ENCODE measurements at places on chromosomes 1 and 21. TPM values are rescaled to one million over a fixed set of nuclear protein-coding genes. Genes with fewer than 3 reads are reported as not detected.

DNA sequence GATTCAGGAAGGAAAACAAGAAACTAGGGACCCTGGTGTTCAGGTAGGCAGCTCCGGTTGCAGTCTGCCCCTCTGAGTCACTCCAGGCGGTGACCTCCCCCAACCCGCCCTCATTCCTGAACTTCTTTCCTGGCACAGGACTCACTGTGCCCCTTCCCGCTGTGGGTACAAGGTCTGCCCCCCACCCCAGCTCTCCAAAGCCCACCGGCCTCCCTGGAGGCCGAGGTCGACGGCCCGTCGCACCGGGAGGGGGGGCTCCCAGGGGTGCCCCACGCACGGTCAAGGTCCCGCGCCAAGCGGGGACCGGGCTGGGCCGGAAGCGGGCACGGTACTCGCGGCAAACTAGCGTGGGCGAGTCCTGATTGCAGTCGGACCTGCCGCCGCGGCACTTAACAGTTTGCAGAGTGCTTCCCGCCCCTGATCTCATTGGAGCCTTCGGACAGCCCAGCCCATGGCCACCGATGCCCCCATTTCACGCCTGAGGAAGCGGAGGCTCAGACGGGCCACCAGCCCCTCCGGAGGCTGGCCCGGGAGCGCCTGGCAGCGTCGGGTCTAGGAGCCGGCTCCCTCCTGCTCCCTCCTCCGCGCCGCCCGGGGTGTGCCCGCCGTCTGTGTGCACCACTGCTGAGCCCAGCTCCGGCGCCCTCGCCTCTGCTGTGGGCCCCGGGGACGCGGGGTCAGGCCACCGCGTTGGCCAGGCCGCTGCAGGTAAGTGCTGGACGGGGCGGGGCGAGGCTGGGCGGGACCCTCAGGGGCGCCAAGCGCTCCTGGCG, at the start of gene GJB3:
GJB3 (plus strand) TSS at position 144 of the 773 bp plus-strand sequence. CDS start 3,549 bp downstream, outside the sequence.
- H3K27ac ChIP-seq: peak within 1 kb of the TSS; percentile 98
- H3K4me3 ChIP-seq: peak within 1 kb of the TSS; percentile 92
- H3K36me3 ChIP-seq: peaks cover 20% of the 10 kb centered on the region
- peaks cover 62% of the 10 kb centered on the region for H3K4me1 ChIP-seq

GSTM2 gene
- total RNA-seq: 5.9 TPM

DNA sequence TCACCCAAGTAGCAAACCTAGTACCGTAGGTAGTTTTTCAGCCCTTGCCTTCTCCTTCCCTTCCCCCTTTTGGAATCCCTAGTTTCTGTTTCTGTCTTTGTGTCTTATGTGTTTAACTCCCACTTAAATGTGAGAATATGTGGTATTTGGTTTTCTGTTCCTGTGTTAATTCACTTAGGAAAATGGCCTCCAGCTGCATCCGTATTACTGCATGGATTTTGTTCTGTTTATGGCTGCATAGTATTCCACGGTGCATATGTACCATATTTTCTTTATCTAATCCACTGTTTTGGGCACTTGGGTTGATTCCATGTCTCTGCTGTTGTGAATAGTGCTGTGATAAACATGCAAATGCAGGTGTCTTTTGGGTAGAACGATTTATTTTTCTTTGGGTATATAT, 138.6 kb downstream of the POU2F1 start:
- no peaks in the 10 kb centered on the region for H3K27me3 ChIP-seq
- DNase-seq: no peak
- no peak overlapping the region for H3K4me3 ChIP-seq
- no peaks in the 10 kb centered on the region for H3K36me3 ChIP-seq

DNA sequence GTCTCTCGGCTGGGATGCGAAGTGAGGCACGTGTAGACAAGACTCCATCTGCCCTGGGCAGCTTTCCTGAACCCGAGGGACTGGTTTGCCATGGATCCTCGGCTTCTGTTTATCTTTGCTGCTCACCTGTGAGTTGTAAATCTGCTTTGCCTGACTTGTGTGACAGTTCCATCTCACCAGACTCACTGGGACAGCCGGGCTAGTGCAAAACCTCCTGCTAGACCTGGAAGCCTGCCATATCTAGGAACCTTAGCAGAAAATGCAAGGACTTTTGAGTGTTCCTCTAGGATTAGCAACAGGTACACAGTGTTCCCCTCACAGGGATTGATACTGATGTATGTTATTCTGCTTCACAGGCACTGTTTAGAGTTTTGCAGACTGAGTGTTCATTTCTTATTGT, 218.6 kb downstream of the URB2 start:
- no peak overlapping the region for H3K27ac ChIP-seq
- H3K4me1 ChIP-seq: peaks cover 5% of the 10 kb centered on the region
- no peaks in the 10 kb centered on the region for H3K27me3 ChIP-seq
- no peaks in the 10 kb centered on the region for H3K36me3 ChIP-seq

GRCh38 chr1:53763911-53764310, 24.9 kb upstream of the GLIS1 start:
- peaks cover 9% of the 10 kb centered on the region for H3K36me3 ChIP-seq
- no peak overlapping the region for H3K27ac ChIP-seq
- H3K4me1 ChIP-seq: no peaks in the 10 kb centered on the region
- H3K27me3 ChIP-seq: no peaks in the 10 kb centered on the region
- DNase-seq: no peak
- no peak overlapping the region for H3K4me3 ChIP-seq

GRCh38 chr1:93734999-93735398, 53.4 kb upstream of the BCAR3 start:
- H3K36me3 ChIP-seq: no peaks in the 10 kb centered on the region
- no peaks in the 10 kb centered on the region for H3K27me3 ChIP-seq
- H3K27ac ChIP-seq: no peak overlapping the region

GRCh38 chr1:201542309-201543035, 3.5 kb downstream of the NAV1 start:
- no peaks in the 10 kb centered on the region for H3K36me3 ChIP-seq
- peaks cover 31% of the 10 kb centered on the region for H3K4me1 ChIP-seq
- DNase-seq: no peak
- H3K27ac ChIP-seq: no peak overlapping the region
- no peak overlapping the region for H3K4me3 ChIP-seq

DNA sequence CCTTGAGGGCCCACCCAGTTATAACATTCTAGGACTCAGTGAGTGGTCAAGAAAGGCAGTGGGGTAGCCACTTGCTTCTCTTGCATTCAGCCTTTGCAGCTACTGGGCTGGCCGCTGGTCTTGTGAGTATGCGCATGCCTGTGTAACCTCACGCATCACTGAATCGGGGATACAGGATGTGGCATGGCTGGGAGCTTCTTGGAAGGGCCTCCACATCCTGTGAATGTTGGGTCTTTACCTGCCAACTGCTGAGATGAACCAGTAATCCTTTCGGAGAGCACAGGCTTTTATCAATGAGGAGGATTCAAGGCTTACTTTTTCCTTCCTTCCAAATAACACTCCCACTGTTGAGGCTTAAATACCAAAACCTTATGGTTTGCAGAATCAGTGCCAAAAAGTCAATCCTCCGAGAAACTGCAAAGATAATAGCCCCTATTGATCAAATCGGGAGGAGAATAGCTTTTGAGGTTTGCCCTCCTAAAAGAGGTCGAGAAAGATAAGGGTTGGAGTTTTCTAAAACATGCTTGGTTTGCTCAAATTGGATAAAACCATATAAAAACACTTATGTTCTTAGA, 198.9 kb upstream of the UBE2U start:
- no peaks in the 10 kb centered on the region for H3K27me3 ChIP-seq
- no peaks in the 10 kb centered on the region for H3K36me3 ChIP-seq
- DNase-seq: no peak
- H3K27ac ChIP-seq: no peak overlapping the region

GNG5 gene
- 193 TPM for total RNA-seq

DNA sequence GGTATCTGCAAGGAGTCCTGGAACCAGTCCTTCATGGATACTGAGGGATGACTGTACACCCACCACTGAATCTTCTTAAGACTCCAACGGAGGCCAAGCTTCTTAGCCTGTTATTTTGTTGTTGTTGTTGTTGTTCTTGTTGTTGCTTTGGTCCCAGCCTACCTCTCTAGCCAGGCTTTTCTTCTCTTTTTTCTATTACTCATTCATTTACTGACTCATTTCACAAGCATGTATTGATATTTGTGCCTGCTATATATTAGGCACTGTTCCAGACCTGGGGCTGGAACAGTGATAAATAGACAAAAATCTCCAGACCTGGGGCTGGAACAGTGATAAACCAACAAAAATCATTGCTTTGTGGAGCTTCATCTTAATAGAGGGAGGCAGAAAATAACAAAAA, 20.4 kb downstream of the CENPF start:
- no peak for DNase-seq
- no peak overlapping the region for H3K27ac ChIP-seq
- peaks cover 56% of the 10 kb centered on the region for H3K36me3 ChIP-seq
- H3K27me3 ChIP-seq: no peaks in the 10 kb centered on the region
- no peak overlapping the region for H3K4me3 ChIP-seq

CBR3 gene
- 1.7 TPM for total RNA-seq

DNA sequence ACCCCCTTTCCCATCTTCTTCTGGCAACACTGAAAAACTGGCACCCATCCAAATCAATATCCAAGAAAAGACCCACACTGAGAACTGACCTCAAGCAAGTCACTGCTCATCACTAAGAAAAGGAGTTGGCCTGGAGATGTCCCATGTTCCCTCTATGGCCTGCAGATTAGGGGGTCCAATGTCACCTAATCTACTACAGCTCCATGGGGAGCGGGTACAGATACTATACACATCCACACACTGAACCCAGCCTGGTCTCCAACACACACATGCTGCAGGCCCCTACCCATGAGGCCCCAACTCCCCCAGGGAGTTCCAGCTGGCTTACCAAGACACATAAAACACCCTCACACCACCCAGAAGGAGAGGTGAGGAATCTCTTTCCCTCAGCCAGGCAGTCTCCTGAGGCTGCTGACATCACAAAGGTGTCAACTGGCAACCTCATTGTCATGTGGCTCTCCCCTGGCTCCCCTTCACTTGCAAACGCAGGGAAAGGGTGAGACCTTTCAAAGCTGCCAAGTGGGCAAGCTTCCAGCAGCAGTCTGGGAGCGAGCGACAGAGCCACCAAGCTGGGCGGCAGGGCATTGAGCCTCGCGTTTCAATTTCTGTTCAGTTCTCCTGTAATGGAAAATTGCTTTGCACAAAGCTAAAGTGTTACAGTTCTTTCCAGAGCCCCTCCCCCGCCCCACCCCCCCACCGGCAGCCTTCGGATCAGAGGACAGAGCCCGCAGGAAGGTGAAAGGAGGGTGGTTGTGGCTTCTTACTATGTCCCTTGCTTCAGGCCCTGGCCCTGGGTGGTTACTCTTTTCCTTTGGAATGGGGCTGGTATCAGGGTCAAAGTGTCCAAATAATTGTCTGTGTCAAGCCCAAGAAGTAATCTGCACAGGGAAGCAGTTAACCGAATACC, at the start of gene LRRC52:
LRRC52 (plus strand) TSS at position 469 of the 907 bp plus-strand sequence; CDS start at position 766, 297 bp downstream.
- peaks cover 45% of the 10 kb centered on the region for H3K27me3 ChIP-seq
- H3K27ac ChIP-seq: no peak within 1 kb of the TSS
- no peak for DNase-seq
- H3K4me1 ChIP-seq: no peaks in the 10 kb centered on the region

CRNN gene
- total RNA-seq: not detected

GRCh38 chr1:212664409-212665199, 35.0 kb downstream of the BATF3 start:
- H3K4me1 ChIP-seq: peaks cover 7% of the 10 kb centered on the region
- DNase-seq: no peak
- no peaks in the 10 kb centered on the region for H3K36me3 ChIP-seq
- no peak overlapping the region for H3K27ac ChIP-seq

DNA sequence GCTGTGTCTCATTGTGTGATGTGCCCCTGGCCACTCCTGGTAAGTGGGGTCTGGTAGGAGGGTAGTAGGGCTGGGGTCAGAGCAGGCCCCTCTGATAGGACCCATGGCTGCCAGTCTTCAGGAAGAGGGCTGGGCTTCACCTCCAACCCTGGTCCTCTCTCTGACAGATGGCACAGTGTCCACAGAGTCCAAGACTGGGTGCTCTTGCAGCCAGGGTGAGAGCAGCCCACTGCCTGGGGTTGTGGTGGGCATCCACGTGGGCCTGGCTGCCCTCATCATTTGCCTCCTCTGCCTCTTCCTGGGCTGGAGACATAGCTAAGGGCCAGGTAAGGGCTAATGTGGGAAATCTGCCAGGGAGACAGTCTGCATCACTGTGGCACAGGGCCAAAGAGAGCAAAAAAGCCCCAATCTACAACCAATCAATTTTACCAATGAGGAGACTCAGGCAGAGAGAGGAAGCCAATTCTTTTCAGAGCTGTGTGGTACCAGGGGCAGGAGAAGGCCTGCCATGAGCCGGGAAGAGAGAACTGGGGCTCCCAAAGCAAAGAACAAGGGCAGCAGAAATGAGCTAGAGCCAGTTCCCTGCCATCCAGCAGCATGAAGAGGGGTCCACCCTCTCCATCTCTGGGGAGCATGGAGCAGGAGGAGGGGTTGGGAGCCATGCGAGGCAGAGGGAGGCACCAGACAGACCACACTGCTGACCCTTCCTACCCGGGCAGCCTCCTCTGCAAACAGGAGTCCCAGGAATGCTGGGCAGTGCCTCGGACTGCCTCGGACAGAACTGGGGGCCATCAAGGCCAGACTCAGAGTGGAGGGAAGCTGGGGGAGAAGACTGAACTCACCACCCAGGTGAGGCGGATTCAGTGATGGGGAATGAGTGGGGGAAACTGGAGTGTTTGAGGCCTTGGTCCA, 26.8 kb downstream of the SLC27A3 start:
- H3K27ac ChIP-seq: no peak overlapping the region
- H3K36me3 ChIP-seq: no peaks in the 10 kb centered on the region
- no peak overlapping the region for H3K4me3 ChIP-seq
- H3K4me1 ChIP-seq: peaks cover 12% of the 10 kb centered on the region
